Naive thymus-derived CD8-positive, alpha-beta T cell (primary cell): ENCODE measurements at places on chromosomes 3 and 15. TPM values are rescaled to one million over a fixed set of nuclear protein-coding genes. Genes with fewer than 3 reads are reported as not detected.

DNA sequence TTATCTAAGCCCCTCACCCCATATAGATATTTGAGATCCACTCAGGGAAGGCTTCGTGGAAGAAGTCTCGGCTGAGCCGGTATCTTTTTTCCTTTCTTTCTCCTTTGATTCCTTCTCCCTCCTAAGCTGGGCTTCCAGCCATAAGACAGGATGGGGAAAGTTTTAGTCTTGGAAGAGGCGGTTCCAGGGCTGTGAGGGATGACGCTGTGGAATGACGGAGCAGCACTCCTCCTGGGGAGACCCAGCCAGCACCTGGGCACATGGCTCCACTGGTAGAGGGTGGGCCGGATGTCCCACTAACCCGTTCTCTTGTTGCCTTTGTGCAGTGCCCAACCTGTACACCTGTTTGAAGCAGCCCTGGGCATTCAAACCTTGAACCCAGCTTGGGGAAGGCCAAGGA, 43.2 kb upstream of the FAM107A start:
- no peak for DNase-seq

DNA sequence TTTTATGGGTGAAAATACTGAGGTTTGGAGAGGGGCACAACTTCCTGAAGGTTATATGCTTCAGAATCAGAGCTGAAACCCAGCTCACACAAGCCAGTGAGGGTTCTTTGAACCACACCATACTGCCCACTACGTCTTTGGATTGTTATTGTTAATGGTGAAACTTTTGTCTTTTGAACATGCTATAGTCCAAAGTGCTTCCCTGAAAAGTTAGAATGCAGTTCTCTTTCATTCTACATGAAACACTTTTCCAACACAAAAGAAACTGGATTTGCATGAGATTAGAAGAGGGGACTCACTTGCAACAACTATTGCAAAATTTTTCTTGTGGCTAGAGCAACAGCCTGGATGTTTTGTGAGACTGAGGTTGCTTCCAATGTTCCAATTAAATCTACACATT, 473.6 kb downstream of the SOX2 start:
- DNase-seq = no peak

DNA sequence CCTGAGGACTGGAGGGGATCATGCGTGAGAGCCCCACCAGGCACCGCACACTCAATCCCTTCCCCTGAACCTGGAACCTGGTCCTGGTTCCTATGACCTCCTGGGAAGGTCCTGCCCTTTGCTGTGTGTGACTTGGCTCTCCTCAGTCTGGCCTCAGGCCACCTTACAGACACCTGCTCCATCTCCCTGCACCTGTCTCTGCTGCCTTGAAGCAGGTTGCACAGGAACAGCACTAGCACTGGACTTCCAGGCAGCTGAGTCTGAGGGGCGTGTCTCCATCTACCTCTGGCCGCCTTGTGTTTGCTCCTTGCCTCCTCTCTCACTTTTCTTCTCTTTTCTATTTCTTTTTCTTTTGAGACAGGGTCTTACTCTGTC, 15.4 kb downstream of the PSTPIP1 start:
- no peak for DNase-seq

DNA sequence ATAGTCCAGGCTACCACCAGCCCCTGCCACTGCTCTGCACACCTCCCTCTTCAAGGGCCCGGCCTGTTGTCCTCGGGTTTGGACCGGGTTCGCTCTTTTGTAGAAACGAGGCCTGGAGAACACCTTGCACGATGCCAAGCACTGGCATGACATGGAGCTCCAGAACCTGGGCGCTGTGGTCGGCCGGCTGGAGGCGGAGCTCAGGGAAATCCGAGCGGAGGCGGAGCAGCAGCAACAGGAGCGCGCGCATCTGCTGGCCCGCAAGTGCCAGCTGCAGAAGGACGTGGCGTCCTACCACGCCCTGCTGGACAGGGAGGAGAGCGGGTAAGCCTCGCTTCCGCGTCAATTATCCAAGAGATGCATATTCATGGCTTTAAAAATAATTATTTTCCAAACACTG, 72.4 kb downstream of the BFSP2 start:
- DNase-seq = no peak

DNA sequence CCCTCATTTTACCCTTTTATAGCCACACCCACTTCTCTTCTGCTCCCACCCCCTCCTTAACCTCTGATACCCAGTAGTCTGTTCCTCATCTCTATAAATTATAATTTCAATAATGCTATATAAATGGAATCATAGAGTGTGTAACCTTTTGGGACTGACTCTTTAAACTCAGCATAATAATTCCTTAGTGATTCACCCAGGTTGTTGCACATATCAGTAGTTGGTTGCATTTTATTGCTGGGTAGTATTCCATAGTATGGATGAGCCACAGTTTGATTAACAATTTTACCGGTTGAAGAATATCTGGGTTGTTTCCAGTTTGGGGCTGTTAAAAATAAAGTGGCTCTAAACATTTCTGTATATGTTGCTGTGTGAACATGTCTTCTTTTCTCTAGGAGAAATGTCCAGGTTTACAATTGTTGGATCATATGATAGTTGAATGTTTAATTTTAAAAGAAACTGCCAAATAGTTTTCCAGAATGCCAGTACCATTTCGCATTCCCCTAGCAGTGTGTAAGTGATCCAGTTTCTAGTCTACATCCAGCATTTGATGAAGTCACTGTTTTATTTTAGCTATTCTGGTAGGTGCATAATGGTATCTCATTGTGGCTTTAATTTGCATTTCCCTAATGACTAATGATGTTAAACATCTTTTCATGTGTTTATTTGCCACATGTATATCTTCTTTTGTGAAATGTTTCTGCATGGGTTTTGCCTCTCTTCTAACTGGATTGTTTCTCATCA, 68.5 kb downstream of the VPS8 start:
- no peak for DNase-seq

- no peak for DNase-seq
Measured at GRCh38 chr3:13388816-13389215, 31.3 kb downstream of the NUP210 start.

DNA sequence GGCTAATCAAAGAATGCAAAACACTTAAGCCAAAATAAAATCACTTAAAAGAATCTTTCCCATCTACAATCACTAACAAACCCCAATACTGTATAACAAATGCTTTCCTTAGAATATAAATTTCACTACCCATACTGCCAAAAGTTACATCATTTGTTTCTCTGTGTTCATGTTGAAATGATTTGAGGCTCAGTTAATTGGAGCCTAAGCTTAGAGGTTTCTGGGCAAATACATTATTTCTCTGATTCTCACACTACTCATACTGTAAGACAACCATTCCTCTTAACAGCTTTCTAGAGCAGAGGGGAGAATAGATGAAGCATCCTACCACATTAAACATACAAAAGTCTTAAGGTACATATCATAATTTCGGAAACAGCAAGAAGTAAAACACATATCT, 2.1 kb downstream of the RIOX2 start:
- no peak for DNase-seq

- no peak for DNase-seq
Measured at GRCh38 chr3:55629432-55629831, 142.3 kb upstream of the WNT5A start.

The TRH gene
- total RNA-seq = not detected

The ZNF502 gene
- total RNA-seq = 6.0 TPM

The HCLS1 gene
- 340 TPM for total RNA-seq

The TMCC1 gene
- 34.9 TPM for total RNA-seq
